ENCODE measurements at places on chromosomes 13 and 19.

GRCh38 chr19:49890349-49891311 is 6.1 kb downstream of the IL4I1 start:
- DNase-seq: peak; percentile 48

GRCh38 chr19:29667387-29667783 is 2.1 kb downstream of the PLEKHF1 start:
- DNase-seq: no peak

- DNase-seq: no peak
Measured at GRCh38 chr19:13220847-13221246, 70.6 kb downstream of the IER2 start.

- DNase-seq: peak; percentile 27
Measured at GRCh38 chr19:19447536-19448237, 42.2 kb downstream of the GATAD2A start.

- DNase-seq: peak; percentile 27
Measured at GRCh38 chr19:18898081-18898606, 2.2 kb upstream of the CERS1 start.

DNA sequence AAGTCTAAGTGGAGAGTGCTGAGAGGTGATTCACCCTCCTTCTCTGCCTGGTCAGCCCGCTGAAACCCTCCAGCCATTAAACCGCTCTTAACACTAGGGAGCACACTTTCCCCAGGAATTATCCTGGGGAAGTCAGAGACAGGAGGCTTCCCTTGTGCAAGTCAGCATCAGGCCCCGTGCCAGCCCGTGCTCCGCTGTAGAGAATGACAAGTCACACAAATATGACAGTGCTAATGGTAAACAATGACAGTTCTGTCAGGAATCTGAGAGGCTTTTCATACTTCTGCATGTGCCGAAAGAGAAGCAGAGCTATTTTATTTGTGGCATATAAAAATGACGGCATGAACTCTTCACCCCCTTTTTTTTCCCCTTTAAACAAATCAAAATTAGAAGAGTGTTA is 816.9 kb upstream of the SLC10A2 start:
- DNase-seq: peak; percentile 82

- DNase-seq: no peak
Measured at GRCh38 chr13:91553584-91553983, 155.2 kb downstream of the GPC5 start.

Data from hematopoietic multipotent progenitor cell treated with erythropoietin and hydrocortisone succinate and interleukin-3 and kit ligand, for 4 days (in vitro differentiated cells).